HCT116 (cell line): ENCODE measurements at places on chromosomes 16 and 17. TPM values are rescaled to one million over a fixed set of nuclear protein-coding genes. Genes with fewer than 3 reads are reported as not detected.

- H3K4me1 ChIP-seq: no peaks in the 10 kb centered on the region
- H3K36me3 ChIP-seq: no peaks in the 10 kb centered on the region; the same call in 1 of the 2 replicates
- H3K4me3 ChIP-seq: no peak overlapping the region
- no peak for DNase-seq
These were observed 59.0 kb downstream of the PHKB start for GRCh38 chr16:47519996-47520679.

GRCh38 chr17:82324566-82325285 lies 7.3 kb upstream of the CD7 start:
- H3K36me3 ChIP-seq: no peaks in the 10 kb centered on the region
- H3K4me3 ChIP-seq: no peak overlapping the region
- no peak overlapping the region; the same call in 1 of the 2 replicates for H3K27ac ChIP-seq
- no peaks in the 10 kb centered on the region for H3K27me3 ChIP-seq

DNA sequence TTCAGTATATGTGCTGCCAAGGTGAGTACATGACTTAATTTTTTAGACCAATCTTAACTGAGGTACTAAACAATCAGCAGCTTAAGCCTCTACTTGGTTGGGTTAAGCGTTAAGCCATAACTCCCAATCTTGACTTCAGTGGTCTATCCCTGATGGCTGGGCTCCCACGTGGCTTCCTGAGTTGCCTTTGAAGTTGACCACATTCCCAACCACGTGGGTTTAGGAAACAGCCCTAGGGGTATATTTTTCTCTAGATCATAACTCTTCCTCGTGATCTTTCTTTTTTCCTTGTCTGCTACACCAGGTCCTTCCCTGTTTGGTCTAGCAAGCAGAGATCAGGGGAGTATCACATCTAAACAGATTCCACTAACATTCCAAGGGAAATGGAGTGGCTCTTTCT lies 20.1 kb upstream of the PIRT start:
- H3K36me3 ChIP-seq: no peaks in the 10 kb centered on the region
- peaks cover 9% of the 10 kb centered on the region for H3K27me3 ChIP-seq
- H3K27ac ChIP-seq: no peak overlapping the region
- DNase-seq: no peak
- no peak overlapping the region for H3K4me3 ChIP-seq

DNA sequence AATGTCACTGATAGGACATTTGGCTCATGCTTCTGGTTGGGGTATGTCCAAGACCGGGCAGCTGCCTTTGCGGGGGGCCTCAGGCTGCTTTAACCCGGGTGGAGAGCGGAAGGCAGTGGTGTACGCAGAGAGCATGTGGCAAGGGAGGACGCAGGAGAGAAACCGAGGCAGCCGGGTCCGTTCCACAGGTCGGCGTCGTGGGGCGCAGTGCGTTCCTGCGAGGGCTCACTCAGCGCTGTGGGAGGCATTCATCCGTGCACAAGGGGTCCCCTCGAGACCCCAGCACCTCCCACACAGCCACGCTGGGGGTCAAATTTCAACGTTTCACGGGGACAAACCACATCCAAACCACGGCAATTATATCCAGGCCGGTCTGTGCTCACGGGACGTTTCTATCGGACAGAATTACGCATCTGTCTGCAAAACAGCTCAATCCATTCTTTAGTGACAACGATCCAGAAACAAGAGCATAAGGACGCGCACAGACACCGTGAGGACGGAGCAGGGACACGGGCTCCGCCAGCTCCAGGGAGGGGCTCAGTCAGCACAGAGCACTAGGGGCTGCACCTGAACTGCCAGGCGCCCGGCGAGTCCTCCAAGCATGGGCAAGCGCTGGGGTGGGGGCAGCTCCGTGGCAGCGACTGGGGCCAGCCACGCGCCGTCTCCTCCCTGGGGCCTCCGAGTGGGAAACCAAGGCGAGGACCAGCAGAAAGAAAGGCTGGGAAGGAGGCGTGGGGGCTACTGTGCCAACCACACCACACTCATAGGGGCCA lies 108.4 kb upstream of the METRNL start:
- no peak overlapping the region for H3K4me3 ChIP-seq
- no peaks in the 10 kb centered on the region for H3K27me3 ChIP-seq
- no peaks in the 10 kb centered on the region for H3K36me3 ChIP-seq
- no peak for DNase-seq

- DNase-seq: no peak
- no peaks in the 10 kb centered on the region for H3K27me3 ChIP-seq
- H3K27ac ChIP-seq: no peak overlapping the region
- no peaks in the 10 kb centered on the region; the same call in 1 of the 2 replicates for H3K36me3 ChIP-seq
- no peaks in the 10 kb centered on the region for H3K4me1 ChIP-seq
These were observed 87.7 kb downstream of the MYH10 start for GRCh38 chr17:8542599-8543502.

DNA sequence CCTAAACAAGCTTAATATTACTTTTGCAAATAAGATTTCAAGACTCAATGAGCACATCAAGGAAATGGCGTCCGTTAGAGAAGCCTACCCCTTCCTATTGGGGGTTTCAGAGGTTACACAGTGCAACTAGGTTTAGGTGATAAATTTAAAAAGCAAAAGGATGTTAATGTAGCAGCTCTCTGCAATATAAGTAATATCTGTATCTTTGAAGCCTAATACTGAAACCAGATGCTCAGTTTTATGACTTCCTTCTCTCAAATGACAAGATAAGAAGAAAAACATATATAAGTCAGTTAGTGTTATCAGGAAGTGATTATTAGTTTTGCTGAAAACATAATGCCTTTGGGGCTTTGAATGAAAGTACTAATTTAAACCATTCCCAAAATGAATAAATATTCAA lies 54.3 kb upstream of the MED13 start:
- H3K36me3 ChIP-seq: no peaks in the 10 kb centered on the region
- H3K4me1 ChIP-seq: peaks cover 7% of the 10 kb centered on the region; the same call in 1 of the 2 replicates
- no peak for DNase-seq
- H3K27me3 ChIP-seq: no peaks in the 10 kb centered on the region
- H3K4me3 ChIP-seq: no peak overlapping the region
- H3K27ac ChIP-seq: no peak overlapping the region

DNA sequence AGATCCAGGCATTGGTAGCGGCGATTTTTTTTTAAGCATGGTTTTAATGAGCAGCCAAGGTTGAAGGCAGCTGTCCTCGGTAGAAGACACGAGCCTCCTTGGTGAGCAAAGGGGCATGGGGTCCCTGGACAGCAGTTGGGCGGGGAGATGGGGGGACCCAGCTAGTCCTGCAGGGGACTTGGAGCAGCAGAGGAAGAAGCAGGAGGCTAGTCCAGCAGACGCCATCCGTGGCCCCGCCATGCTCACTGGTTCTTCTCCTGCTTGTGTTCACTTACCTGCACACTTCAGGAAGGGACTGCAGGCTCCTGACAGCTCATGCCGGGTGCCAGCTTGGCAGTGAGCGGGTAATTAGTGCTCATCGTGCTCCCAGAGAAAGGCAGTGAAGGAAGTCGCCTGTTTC lies 130.2 kb upstream of the CDH5 start:
- H3K36me3 ChIP-seq: no peaks in the 10 kb centered on the region
- no peak for DNase-seq
- H3K4me1 ChIP-seq: no peaks in the 10 kb centered on the region
- H3K4me3 ChIP-seq: no peak overlapping the region
- H3K27me3 ChIP-seq: peaks cover 68% of the 10 kb centered on the region

Gene TMEM114
- not detected for total RNA-seq

Gene SEPTIN1
- 3.4 TPM for total RNA-seq
